ENCODE measurements at places on chromosomes 2 and 18. TPM values are rescaled to one million over a fixed set of nuclear protein-coding genes. Genes with fewer than 3 reads are reported as not detected.

- DNase-seq, result no peak
Measured at GRCh38 chr2:88355486-88355885, 97.0 kb downstream of the FOXI3 start.

DNA sequence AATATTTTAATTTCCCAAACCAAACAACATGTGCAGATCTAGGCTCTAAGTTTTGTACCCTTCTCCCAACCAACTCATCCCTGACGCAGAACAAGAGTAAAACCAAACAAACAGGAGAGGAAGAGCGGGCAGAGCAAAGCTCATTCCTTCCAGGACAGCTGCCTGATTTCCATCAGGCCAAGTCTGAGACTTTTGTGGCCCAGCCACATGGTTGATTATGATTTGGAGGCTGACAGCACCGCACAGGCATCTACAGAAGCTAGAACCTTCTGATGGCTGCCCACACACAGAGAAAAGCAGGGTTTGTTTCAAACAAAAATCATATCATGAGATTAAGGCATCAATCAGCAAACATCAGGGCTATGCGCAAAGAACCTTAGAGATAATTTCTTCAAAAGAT is 262.6 kb downstream of the TNS1 start:
- no peak for DNase-seq

DNA sequence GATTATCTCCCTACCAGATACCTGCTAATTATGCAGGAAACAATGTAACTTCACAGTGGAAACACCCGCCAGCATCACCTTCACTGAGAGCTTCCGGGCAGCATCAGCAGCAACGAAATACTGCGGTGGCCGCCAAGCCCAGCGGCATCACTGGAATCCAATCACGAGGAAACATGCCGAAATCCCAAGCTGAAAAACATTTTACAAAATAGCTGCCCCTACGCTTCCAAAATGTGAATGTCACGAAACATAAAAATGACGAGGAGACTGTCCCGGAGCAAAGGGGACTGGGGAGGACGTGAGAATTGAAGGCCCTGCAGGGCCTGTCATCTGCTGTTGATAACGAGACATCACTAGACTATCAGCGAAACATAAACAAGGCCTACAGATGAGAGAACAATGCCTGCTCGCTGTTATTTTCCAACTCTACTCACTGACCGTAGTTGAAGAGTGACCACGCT is 82.6 kb downstream of the HDAC4 start:
- DNase-seq, result no peak

- no peak for DNase-seq
Measured at GRCh38 chr18:22683786-22684185, 249.3 kb upstream of the RBBP8 start.

DNA sequence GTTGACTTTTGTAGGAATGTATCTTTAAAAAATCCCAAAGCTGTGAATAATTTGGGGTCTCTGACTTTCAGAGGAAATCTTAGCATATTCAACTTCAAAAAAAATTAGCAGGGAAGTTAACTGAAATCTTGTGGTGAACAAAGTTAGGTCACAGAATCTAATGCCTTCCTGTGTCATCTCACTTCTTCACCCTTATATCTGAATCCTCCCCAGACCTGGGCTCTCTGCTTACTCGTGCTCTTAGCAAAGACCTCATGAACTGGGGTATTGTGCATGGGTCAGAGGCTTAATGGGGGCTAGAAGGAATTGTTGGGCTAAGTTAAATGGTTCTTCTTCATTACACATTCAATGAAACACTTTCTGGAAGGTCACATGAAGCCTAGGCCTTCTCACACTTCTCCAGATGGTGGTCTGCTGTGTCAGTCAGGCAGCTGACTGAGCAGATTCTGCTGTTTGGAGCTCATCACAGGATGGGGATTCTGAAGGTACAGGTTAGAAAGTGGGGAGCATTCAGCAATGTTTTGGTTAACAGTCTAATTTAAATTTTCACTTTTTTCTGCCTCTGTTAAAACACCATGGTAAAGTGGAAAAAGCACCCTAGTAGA is 131.3 kb downstream of the SUCLG1 start:
- no peak for DNase-seq

GRCh38 chr18:61209801-61210200 is 123.4 kb upstream of the CDH20 start:
- no peak for DNase-seq

- DNase-seq, result no peak
Measured at GRCh38 chr2:224440988-224441387, 39.1 kb upstream of the FAM124B start.

DNA sequence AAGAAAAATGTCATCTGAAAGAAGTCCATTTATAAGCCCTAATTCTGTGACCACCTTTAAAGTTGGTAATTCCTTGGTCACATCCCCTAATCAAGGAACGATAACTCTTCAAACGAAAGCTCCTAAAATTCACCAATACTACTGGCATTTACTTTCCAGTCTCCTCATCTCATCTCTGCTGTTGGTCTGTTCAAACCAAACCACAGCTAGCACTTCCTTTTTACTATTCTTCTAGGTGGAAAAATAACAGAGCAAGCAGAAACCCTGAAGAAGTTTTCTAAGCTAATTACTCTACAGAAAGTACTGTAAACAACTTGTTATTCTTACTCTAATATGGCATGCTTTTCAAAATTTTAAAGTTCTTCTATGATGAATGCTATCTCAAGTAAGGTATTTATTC is 21.6 kb downstream of the TIA1 start:
- no peak for DNase-seq

DNA sequence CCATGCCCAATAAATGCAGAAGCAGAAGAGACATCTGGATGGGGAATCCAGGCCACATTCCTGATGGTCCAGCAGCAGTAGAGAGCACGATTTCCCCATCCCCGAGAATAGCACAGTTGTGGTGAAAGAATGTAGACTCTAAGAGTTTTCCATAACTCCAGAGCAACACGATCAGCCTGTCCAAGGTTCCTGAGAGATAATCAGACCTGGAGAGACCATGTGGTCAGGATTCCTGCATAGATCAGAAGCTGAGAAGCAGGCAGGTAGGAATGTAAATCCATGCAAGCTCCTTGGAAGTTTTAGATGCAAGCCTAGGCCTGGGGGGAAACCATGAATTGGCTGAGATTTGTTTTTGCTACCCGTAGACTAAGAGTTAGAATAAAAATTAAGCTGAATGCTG is 34.2 kb upstream of the PTPRM start:
- DNase-seq, result no peak

DNA sequence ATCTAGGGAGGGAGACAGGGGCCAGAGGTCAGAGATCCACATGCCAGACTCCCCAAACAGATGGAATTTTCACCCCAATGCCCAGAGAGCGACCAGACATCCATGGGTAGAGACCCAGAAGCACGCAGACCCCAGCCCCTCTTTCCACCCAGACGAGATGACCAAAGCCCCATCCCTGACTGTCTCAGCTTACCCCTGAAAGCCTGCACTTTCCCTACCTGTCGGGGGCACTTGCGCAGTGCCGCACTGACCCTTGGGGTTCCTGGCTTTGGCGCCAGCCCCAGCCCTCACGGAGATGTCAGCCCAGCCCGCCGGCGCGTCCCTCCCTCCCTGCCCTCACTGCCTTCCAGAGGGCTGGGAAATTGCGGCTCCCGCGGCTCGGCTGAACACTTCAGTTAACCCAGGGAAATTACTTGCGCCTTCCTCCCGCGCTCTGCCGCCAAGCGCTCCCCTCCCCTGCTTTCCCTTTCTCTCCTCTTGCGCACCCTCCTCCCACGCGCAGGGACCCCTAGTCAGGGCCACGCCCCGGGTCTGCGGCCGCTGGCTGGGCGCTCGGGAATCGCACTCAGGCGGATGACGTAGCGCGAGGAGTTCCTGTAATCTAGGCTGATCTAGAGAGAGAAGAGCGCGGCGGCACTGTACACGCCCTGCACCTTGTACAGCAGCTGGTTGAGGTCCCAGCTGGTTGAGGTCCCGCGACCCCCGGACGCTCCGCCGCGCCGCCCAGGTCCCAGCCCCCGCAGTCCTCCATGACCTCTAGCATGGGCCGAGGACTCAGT is 12.0 kb downstream of the ALPG start:
- peak; percentile 66 for DNase-seq

DNA sequence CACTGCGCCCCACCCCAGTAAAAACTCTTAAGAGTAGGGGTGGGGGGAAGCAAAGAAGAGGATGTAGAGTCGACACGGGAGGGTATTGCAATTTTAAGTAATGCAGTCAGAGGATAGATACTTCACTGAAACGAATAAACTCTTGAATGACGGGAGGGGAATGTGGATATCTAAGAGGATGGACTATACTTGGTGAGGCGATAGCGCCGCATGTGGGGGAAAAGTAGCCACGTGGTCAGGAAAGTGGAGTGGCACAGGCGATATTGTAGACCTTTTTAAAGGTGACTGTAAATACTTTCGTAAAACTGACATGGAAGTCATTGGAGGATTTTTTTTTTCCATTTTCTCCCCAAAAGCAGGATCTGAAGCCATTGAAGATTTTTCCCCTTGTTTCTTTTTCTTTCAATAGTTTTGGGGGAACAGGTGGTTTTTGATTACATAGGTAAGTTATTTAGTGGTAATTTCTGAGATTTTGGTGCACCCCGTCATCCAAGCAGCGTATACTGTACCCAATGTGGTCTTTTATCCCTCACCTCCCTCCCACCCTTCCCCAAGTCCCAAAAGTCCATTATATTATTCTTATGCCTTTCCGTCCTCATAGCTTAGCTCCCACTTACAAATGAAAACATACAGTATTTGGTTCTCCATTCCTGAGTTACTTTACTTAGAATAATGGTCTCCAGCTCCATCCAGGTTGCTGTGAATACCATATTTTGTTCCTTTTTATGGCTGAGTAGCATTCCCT is 13.8 kb downstream of the CLK1 start:
- DNase-seq, result no peak

GRCh38 chr2:197327472-197328098 is 17.0 kb upstream of the ANKRD44 start:
- DNase-seq, result no peak

- no peak for DNase-seq
Measured at GRCh38 chr2:142853912-142854311, 23.6 kb upstream of the KYNU start.

The IL1RN gene
- not detected for total RNA-seq

- DNase-seq, result no peak
Measured at GRCh38 chr18:47679864-47680263, 250.6 kb downstream of the SMAD2 start.

DNA sequence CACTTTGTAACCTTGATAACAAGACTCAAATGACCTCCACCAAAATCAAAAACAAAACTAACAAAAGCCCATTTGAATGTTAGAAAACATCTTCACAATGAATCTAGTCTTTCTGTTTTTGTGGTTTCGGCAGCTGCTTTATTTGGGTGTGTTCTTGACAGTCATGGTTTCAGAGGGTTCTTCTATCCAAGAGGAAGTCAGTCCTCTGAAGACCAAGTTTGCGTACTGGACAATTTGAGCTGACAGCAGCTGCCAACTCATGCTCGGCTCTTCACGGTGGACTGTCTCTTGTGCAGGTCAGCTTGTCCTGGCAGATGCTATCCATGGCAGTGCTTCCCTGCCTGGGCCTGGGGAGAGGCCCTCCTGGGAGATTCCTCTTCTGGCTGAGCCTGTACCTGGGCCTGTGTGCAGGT is 91.0 kb downstream of the TMEM17 start:
- DNase-seq, result no peak

GRCh38 chr18:45040879-45041278 is 360.2 kb downstream of the SETBP1 start:
- no peak for DNase-seq

DNA sequence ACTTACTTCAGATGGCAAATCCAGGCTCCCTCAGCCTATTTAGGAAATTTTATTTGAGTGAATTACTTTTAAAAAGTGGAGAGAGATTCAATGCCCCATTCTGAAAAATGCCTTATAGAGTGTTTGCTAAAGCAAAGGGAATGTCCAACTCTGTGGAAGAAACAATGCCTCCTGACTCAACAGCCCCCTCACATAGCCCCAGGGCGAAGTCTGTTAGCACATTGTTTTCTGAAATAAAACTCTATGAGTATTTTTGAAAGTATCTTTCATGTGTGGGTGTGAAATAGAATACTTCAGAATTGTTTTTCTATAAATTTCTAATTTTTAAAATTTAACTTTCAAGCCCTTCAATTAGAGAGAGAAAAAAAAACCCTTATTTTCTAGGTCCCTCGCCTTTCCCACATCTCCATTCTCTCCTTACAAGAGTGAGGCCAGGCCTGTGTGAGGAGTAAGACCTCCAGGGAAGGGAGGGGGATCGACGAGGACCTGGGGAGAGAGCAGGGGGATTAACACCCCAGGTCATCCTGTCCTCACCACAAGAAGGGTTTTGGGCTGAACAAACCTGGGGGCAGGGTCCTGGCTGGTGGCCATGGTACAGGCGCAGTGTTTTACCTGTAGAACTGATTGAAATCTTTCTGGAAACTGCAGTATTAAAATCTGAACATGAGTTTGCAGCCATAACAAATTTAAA is 141.4 kb downstream of the SNTG2 start:
- DNase-seq, result peak; percentile 48

The TMEM17 gene
- total RNA-seq, result 1.4 TPM

DNA sequence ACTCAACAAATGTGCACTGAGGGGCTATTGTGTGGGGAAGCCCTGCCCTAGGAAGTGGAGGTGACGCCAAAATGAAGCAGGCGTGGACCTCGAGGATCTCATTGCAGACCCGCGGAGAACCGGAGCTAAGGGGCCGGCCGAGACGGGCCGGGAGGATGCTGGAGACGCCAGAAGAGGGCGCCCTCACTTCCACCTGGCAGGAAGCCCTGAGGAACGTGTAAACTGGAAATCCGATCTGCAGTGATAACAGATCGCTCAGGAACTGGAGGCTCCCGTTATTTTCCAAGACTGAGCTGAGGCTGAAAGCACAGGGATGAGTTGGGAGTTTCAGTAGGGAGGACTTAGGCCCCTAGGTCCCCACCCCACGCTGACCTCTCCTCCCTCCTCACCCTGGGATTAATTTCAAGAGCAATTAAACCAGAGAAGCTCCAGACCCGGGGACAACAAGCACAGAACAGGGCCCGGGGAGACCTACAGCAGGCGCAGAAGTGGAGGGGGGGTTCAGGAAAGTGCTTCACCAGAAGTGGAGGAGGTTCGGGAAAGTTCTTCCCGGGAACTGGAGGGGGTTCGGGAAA is 7.7 kb upstream of the COL6A3 start:
- DNase-seq, result peak; percentile 90

- no peak for DNase-seq
Measured at GRCh38 chr2:54897420-54898310, 152.6 kb downstream of the RTN4 start.

- DNase-seq, result no peak
Measured at GRCh38 chr2:189609423-189609816, 28.8 kb upstream of the SLC40A1 start.

DNA sequence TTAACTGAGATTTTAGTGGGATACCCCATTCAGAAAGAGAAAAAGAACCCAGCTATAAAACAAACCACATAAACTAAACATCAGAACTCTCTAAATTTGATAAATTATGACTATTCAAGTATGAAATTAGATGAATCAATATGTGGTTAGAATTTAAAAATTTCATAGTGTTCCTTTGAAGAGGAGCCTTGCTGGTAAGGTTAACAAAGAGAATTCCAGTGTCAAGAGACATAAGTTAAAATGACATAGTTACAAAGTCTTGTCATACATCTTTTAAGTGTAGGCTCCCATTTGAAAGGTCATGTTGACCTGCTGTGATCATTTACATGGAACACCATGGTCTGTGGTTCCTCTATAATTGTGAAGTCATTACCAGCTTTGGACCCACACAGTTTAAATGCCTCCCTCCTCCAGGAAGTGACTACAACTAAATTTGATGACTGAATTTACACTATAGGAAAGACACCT is 231.6 kb upstream of the ETAA1 start:
- no peak for DNase-seq

The INHBB gene
- 1.0 TPM for total RNA-seq
